ENCODE measurements at places on chromosomes 5 and 9.

GRCh38 chr9:76414661-76415060 lies 20.4 kb upstream of the RFK start:
- DNase-seq = no peak

DNA sequence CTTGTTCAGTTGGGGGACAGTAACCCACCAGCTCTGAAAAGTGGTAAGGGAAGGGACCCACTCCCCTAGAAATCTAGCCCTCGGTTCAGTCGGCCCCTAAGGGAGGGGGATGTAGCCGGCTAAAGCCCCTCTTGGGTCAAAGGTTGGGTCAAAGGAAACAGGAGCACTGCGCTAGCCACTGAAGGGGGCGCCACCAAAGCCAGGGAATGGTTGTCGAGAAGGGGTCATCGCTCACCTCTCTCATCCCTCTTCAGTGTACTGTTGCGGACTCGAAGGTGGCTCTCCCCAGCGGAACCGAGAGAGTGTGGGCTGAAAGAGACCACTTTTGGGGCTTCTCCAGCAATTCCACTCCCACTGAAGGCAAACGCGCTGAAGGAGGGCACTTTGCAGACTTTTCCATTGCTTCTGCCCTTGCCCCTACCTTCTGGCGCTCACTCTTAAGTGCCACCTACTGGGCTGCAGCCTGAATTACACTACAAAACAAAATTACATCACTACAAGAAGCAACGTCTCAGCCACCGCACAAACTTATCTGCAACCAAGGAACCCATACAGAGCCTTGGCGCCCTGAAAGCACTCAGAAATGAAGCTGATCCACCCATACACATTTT lies 396.9 kb downstream of the PDE4D start:
- no peak for DNase-seq

- DNase-seq = no peak
Observed at GRCh38 chr5:20572614-20573013, 584.6 kb upstream of the CDH18 start.

GRCh38 chr5:68739752-68740151 lies 354.1 kb upstream of the SLC30A5 start:
- no peak for DNase-seq

DNA sequence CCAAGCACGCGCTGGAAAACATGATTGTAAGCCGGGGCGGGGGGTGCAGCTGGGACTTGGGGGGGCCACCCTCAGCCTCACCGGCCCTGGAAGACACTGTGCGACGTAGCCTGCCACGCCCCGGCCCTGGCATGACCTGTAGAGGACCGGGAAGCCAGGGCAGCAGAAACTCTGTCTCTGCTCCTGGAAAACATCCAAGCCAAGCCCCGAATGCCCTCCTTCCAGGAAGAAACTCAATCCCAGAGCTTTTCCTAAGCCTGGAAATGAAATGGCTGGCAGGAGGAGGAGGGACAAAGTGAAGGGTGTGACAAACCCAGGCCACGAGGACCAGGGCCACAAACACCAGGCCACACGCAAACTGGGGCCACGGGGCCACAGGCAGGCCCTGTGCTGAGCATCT lies 55.4 kb downstream of the KCNT1 start:
- DNase-seq = no peak

DNA sequence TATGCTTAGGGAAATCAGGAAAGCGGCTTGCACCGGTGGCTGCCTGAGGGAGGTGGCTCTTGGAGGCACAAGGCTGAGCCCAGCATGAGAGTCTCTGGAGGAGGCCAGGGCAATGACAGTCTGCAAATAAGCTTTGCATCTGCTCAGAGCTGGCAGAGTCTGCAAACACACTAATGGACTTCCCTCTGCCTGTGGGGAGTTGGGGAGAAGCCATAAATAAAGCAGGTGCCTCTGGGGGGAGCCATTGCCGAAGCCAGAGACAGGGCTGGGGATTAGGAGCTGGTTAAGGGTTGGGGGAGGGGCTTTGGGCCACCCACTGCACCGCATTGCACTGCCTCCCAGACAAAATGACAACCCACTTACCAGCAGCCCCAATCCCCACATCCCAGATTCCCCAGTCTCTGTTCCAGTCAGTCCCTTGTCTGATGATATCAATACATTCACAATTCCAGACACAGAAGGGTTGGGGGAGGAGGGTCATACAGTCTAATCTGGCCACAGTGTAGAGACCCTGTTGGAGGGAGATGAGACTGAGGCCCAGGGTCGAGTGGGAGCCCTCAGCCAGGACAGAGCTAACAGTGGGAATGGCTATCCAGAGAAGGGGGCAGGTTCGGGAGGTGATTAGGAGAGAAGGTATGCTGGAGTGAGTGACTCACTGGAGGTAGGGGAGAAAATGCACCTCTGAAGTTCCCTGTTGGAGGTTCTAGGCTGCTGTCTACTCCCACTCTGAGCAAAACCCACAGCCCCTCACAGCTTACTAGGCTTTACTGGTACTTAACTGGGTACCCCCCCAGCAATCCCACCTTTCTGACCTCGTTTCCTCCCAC lies 53.7 kb downstream of the PAX5 start:
- DNase-seq = no peak

- DNase-seq = no peak
Observed at GRCh38 chr9:133506653-133507038, 18.1 kb downstream of the MYMK start.

DNA sequence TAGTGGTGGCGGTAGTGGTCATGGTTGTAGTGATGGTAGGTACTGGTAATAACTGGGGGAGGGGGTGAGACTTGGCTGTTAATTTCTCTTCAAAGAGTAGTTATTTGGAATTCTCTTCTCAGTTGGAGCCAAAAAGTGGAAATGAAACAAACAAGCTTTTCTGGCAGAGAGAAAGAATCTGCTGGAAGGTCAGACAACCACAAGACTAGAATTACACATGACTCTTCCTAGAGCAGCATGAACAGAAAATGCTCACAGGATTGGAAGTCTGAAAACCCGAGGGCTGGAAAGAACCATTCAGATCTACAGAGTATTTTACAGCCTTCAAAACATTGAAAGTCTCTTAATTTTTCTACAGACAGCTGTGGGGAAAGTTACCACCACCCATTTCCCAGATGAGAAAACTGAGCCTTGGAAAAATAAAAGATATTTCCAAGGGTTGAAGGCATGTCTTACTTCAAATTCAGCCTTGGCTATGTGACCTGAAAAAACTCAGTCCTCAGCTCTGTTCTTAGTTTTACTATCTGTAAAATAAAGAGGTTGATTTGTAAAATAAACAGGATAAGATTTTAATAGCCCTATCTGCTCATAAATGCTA lies 42.9 kb upstream of the TRIM32 start:
- DNase-seq = no peak

DNA sequence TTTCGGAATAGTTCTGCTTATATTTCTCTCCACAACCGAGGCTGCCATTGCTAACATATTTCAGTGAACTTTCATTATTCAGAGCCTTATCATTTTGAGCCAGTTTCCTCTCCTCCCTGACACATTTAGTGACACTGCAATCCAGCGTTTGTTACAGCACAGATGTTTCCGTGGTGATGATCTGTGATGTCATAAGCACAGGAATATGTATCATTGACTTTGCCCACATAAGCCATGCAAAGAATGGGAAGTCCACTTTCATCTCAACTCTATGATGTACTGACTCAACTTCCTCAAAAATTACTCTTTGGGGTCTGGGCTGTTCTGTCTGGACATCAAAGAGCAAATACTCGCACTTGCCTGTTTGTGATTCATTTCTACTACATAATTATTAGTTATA lies 291.8 kb downstream of the EBF1 start:
- no peak for DNase-seq

- DNase-seq = no peak
Observed at GRCh38 chr5:140104100-140104499, 9.8 kb upstream of the PURA start.

GRCh38 chr9:94630833-94631232 lies 8.5 kb downstream of the FBP1 start:
- DNase-seq = no peak

- no peak for DNase-seq
Observed at GRCh38 chr5:5588887-5589826, 166.7 kb downstream of the ICE1 start.

DNA sequence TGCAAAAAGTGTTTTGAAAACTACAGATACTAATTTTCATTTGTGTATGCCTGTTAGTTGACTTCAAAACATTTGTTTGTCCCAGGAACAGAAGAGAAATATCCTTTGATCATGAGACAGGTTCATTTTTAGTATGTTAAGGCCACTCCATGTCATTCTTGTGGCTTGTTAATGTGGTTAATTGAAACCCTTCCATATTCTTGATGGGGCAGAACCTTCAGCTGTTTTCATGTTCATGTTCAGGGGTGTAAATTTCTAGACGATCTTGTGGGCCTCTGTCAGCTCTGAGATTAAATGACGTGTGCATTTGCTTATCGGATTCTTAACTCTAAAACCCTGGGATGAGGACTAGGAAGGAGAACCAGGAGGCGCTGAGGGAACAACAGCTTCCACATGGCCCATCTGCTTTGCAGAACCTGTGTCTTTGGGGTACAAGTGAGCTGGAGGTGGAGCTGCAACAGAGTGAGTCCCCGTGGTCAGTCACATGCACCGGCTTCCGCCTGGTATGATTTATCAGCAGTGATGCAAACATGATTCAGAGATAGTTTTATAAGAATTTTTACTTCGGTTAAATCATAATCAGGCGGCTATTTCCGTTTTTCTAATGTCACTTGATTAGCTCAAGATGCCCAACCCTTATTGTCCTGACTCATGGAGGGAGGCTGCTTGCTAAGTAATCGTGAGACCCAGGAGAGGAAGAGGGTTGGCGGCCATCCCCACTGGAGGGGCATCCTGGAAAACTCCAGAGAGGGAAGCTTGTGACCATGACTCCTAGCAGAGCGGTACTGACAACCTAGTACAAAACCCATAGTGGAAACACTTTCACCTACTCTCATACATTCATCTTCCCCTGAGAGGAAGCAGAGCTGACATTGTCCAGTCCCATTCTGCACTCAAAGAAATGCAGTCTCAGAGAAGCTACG lies 138.4 kb downstream of the C9orf152 start:
- DNase-seq = no peak

DNA sequence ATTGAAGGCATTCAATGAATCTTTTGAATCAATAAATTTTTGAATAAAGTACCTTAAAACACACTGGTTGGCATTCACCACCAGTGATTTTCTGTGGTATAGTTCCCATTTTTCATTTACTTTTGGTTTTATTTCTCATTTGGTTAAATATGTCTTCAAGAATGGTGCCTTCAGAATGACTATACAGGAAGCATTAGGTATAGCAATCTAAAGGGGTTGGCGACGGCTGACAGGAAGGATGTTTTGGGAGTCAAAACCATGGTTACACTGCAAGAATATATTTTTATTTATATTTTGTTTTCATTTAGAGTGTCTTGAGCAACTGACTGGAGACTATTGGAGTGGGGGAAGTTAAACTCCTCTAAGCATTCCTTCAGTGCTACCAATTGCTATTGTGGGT lies 235.7 kb downstream of the HTR1A start:
- DNase-seq = no peak

DNA sequence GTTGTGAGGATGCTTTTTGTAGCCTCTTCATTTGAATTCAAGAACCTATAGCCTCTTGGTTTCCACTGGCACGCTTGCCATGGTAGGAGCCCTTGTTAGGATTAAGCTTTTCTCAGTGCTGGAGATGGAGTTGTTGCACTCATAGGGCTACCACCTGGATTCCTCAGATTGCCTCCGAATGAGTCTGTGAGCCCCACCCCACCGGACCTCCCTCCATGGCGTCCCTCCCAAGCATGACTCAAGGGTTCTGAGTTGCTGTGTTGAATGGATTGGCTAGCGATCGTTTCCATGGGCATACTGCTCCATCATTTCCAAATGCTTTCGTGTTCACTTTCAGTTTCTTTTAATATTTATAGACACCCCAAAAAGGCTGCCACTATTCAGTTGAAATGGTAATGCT lies 69.9 kb downstream of the DAPK1 start:
- no peak for DNase-seq

GRCh38 chr5:80988419-80988935 lies 28.3 kb downstream of the RASGRF2 start:
- no peak for DNase-seq

GRCh38 chr5:56717253-56717987 lies 97.9 kb upstream of the MAP3K1 start:
- DNase-seq = no peak

DNA sequence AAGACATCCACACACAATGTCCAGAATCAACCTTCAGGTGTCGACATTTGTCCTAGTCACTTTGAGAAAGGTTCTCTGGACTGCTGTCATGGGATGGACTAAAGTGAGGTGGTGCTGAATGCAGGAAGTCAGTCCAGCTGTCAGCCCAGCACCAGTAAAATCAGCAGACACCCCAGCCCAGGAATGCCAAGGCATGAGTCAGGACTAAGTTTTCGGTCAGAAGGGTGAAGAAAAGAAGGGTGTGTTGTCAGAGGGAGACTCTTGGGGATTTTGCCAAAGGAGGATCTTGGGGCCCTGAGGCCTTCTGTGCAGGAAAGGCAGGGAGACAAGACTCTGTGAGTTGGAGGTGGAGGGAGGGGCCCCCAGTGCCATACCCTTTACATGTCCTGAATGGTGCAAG lies 69.0 kb upstream of the XPA start:
- no peak for DNase-seq

- DNase-seq = no peak
Observed at GRCh38 chr5:366541-367357, 45.2 kb downstream of the AHRR start.

DNA sequence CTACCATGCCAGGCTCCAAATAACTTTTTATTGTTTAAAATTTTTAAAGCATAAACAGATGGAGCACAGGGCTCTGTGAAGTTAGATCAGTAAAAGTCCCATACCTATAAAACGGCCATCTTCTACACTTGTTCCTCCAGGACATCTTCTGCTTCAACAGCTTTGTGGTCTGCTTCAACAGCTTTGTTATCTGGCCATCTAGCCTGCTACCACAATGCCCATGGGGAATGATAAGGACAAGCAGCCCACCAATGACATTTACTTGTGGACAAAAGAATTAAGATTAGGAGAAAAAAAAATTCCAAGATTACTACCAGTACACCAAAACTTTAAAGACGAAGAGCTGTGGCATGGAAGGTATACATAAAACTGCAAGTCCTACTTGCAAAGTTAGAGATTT lies 2.2 kb upstream of the VPS13A start:
- DNase-seq = no peak

DNA sequence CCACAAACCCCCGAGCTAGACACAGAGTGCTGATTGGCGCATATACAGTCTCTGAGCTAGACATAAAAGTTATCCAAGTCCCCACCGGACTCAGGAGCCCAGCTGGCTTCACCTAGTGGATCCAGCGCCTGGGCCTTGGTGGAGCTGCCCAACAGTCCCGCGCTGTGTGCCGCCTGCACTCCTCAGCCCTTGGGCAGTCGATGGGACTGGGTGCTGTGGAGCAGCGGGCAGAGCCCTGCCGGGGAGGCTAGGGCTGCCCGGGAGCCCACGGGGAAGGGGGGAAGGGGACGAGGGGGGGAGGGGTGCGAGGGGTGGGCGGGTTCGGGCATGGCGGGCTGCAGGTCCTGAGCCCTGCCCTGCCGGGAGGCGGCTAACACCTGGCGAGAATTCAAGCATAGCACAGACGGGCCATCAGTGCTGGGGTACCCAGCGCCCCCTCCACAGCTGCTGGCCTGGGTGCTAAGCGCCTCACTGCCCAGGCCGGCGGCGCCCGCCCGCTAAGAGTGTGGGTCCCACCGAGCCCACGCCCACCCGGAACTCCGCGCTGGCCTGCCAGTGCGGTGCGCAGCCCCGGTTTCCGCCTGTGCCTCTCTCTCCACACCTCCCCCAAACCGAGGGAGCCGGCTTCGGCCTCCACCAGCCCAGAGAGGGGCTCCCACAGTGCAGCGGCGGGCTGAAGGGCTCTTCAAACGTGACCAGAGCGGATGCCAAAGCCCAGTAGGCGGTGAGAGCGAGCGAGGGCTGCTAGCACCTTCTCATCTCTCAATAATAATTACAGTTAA lies 391.2 kb upstream of the NUDT12 start:
- DNase-seq = no peak

- no peak for DNase-seq
Observed at GRCh38 chr9:107190061-107190935, 92.8 kb upstream of the RAD23B start.

Data from stimulated activated CD8-positive, alpha-beta memory T cell treated with anti-CD3 and anti-CD28 coated beads, Interleukin-7, amount 100 ng/mL, for 1 hour (primary cell).